ENCODE measurements at places on chromosomes 1 and 21.

DNA sequence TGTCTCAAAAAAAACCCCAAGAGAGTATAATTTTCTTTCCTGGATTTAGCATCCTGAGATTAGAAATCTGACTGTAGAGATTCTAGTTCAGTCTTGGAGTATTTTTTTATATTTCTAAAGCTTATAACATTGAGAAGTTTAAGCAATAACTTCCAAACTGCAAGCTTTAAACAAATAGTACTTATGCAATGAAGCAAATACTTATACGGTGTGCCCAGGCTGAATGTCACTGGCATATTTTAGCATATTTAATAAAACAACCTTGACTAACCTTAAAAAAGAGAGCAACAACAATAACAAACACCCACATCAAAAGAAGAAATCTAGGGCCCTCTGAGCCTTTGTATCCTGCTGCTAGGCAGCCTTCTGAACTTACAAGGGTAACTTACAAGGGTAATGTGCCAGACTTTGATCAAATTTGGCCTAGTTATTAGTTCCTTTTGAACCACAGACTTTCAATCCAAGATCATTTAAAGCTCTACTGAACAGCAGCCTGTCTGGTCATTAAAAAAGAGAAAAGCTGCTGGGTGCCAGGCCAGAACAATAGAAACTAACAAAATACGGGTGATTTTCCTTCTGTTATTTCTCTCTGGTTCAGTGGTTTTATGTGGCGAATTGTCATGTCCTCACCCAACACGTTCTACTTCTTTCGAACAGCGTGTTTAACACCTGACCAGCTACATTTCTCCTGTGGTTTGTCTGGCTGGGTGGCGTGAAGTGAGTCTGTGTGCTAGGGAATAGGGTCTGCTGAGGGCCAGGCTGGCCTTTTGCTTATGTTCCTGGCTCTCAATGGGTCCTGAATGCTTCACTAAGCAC is 16.2 kb downstream of the MTOR start:
- peak; percentile 42 for DNase-seq

- DNase-seq, result no peak
These were observed 91.9 kb downstream of the CSMD2 start for GRCh38 chr1:34073028-34073695.

- no peak for DNase-seq
These were observed 14.1 kb downstream of the REG4 start for GRCh38 chr1:119797162-119797561.

DNA sequence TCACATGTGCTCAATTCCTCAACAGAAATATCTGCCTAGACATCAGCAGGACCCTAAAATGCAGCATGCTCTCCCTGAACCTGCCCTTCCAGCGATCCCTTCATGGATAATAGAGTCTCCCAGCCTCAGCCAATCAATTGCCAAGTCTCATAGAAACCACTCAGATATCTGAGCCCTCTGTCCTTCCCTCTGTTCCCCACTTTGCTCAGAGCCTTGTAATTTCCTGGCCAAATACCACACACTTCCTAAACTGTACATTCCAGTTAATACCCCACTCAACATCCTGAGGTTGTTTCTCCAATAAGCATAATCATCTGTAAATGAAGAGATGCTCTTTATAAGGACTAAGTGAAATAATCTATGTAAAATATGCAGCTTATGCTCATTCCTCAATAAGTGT is 59.3 kb upstream of the PTGFRN start:
- no peak for DNase-seq

DNA sequence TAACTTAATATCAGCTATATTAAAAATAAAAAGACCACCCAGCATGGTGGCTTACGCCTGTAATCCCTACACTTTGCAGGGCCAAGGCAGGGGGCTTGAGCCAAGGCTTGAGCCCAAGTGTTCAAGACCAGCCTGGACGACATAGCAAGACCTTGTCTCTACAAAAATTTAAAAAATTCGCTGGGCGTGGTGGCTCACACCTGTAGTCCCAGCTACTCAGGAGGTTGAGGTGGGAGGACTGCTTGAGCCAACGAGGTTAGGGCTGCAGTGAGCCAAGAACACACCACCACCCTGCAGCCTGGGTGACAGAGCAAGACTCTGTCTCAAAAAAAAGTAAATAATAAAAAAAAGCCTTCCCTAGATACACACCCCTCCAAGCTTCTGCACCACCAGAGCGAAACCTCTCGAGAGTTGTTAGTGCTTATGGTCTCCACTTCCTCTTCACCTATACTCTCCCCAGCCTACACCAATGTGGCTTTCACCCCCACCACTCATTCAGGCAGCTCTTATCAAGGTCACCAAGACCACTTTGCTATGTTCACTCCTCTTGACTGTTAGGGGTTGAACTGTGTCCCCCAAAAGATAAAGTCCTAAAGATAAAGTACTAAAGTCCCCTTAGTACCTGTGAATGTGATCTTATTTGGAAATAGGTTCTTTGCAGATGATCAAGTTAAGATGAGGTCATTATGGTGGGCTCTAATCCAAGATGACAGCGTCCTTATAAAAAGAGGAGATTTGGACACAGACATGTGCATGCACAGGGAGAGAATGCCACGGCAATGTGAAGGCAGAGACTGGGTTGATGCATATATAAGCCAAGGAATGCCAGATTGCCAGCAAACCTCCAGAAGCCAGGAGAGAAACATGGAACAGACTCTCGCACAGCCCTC is 6.8 kb upstream of the PPP1R15B start:
- DNase-seq, result no peak

GRCh38 chr1:92774407-92774806 is 10.5 kb downstream of the EVI5 start:
- DNase-seq, result no peak

GRCh38 chr21:42125571-42126544 is 54.7 kb downstream of the UMODL1 start:
- DNase-seq, result no peak

- no peak for DNase-seq
These were observed 407.8 kb downstream of the PTPRC start for GRCh38 chr1:199046618-199047017.

DNA sequence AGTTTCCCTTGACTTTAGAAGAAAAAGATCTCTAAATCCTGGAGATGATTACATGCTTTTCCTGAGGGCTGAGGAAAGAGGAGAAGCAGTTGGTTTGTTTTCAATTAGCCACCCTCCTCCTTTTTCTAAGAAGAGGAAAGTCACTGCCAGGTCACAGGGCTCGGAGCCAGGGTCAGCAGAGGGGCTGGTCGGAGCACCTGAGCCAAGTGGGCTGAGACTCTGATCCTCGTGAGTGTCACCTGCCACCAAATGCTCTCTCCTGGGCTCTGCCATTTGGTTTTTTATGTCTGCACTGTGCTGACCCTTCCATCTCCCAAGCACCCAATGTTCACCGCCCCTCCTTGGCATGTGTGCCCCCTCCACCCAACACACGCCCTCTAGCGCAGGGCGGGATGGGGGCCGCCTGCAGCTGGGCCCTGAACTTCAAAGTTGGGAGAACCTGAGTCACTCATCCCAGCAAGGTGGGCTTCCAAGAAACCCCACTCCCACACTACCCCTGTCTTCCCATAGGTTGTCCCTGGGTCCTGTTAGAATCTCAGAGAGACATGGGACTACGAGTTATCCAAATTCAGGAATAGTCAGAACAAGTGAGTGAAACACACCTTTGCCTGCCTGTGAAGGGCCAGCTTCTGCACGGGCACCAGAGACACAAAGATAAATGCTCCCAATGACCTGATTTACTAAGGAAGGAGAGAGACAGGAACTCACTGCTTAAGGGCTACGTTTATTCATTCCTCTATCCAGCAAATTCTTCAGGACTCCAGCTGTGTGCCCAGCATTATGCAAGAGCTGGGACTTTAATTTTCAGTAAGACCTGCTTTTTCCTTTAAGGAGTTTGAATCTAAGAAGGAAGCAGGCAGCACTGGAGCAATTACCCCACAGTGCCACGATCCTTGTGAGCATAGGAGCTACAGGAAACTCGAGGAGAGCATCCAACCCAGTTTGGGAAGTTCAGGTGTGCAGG is 127.5 kb downstream of the RHOU start:
- DNase-seq, result no peak

- DNase-seq, result no peak
These were observed 181.9 kb downstream of the SPATA17 start for GRCh38 chr1:217813031-217813430.

DNA sequence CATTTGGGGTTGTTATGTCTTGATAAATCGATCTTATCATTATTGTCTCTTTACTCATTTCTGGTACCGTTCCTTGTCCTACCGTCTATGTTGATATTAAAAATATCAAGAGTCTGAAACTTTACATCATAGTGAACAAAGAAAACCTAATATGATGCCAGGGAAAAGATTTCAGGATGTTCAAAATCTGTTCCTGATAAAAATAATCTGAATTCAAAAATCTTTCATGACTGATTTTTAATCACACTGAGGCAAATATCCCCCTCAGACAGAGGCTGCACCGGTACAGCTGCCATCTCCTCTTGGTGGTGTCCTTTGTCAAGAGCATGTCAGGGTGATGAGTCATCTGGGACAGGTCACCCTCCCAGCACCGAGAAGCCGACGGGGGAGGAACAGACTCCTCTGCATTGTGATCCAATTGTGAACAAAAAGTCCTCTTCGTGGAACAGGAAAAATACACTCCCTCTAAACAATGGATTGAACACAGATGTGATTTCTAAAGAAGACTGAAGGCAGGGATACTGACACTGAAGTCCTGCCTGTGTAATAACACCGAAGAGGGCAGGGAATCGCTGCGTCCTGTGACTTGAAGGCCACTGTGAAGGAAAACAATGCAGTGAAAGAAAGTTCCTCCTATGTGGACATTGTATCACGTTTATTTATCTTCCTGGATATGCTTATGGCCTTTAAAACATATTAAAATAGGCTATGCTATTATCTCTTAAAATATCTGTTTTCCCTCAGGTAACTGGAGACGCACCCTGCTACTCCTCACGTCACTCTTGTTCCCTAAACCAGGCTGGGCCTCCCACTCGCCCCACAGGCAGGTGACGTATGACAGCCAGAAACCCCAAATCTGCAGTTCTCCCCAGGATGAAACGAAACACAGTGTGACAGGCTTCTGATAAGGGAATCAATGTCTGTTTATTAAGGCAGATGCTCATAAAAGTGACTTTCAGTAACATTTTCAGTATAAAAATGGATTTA is 4.3 kb upstream of the SPATC1L start:
- no peak for DNase-seq

DNA sequence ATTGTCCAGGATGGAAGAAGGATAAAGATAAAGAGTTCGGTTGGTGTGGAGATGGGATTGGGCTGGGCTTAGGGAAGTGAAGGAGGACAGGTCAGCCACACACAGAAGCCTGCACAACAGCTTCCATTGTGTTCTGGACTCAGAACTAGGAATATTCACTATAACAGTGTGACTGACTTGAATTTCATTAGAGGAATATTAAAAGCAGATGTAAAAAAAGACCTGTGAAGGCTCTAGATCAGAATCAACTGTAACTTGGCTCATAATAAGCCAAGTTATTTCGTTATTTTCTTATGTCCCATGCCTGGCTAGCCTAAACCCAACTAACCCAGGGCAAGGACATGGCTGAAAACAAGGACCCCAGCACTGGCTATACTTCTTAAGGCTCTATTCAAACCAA is 56.6 kb upstream of the GPR88 start:
- DNase-seq, result no peak

DNA sequence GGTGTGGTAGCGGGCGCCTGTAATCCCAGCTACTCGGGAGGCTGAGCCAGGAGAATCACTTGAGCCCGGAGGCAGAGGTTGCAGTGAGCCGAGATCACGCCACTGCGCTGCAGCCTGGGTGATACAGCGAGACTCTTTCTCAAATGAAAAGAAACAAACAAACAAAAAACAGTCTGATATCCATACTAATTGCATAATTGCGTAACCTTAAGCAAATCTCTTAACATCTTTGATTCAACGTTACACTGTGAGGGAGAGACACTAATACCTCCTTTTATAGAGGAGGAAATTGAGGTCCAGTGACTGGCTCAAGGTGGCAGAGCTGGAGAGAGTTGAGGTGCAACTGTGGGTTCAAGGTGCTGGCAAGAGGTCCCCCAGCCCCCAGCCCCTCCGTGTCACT is 12.6 kb upstream of the COX20 start:
- no peak for DNase-seq

DNA sequence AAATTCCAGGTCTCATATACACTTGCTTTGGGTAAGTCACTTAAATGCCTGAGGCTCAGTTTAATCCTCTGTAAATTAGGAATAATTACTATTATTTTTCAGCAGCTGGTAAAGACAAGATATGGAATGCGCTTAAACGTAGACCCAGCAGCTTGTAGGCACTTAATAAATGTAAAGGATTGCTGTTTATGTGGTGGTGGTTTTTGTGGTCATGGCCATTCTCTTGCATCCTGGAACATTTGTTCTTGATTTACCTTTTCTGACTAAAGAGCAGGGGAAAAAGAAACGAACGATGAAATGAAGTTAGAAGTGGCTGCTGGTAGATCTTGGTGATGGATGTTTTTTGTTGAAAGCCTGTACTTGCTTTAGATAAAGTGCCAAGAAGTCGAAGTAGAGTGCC is 195.0 kb upstream of the FOXD3 start:
- no peak for DNase-seq

DNA sequence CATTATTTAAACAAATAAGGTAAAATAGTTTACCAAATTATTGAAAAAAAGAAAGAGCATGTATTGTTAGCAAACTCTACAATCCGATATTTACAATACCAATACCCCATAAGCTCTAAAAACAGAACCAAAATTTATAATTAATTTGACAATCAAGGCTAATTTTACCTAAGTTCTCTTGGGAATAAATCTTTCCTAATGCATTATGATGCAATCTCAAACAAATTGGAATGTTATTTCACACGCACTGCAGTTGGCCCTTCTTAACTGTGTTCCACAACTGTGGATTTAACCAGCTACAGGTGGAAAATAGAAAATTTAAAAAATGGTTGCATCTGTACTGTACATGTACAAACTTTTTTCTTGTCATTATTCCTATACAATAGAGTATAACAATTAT is 300.1 kb downstream of the BRINP3 start:
- DNase-seq, result no peak

DNA sequence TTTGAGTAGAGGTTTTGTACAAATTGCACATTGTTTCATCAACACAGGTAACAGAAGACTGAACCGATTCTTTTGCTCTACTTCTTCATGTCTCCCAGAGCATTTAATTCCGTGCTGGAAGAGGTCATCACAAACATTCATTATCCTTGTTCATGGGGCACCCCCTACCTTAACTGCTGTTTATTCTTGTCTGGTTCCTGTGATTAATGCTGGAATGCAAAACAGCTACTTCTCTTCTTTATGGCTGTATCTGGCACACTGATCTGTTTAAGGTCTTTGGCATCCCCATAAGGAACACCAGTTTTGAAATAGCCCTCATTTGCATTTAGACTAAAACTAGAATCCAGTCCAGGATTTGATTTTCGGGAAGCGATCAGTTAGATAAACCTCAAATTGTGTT is 42.2 kb downstream of the NTNG1 start:
- DNase-seq, result no peak

- DNase-seq, result no peak
These were observed 57.2 kb downstream of the SLC9C2 start for GRCh38 chr1:173545688-173546087.

- no peak for DNase-seq
These were observed 8.1 kb downstream of the TP53BP2 start for GRCh38 chr1:223837687-223838086.

DNA sequence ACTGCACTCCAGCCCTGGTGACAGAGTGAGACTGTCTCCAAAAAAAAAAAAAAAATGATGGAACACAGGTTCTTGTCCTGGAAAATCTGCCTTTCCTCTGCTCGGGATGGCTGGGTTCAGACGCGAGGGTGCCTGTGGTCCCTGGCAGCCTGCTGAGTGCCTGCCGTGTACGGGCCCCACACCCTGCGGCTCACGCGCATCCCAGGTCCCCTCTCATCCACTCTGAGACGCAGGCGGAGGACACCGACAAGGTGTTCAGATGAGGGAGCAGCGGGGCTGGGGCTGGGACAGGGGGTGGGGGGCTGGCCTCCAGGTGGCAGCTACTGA is 4.3 kb upstream of the ANKRD65 start:
- DNase-seq, result no peak
